ENCODE measurements at places on chromosomes 12 and 14. TPM values are rescaled to one million over a fixed set of nuclear protein-coding genes. Genes with fewer than 3 reads are reported as not detected.
A peak's percentile ranks its signal among the peaks of the same experiment; 100 is the strongest.

DNA sequence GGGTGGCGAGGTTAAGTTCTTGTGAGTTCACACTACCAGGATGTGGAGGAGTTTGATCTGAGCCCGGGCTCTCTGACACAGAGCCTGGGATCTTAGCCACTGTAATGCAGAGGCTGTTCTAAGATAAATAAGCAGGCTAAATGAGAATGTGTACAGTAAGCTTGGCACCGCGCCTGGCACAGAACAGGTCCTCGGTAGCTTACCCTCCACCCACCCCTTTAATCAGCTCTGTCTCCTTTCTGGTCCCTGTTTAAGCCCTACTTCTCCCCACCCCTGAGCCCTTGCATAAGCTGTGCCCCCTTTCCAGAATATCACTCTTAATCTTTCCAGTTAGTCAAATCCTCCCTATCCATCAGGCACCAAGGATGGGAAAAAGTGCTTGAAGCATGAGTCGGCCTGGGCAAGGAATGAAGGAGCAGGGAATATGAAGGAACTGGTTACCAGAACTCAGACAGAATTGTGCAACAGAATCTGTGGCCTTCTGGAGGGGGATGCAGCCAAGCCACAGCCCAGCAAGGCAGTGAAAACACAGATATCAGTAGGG is 32.8 kb upstream of the CMKLR1 start:
- DNase-seq, result peak; percentile 94

DNA sequence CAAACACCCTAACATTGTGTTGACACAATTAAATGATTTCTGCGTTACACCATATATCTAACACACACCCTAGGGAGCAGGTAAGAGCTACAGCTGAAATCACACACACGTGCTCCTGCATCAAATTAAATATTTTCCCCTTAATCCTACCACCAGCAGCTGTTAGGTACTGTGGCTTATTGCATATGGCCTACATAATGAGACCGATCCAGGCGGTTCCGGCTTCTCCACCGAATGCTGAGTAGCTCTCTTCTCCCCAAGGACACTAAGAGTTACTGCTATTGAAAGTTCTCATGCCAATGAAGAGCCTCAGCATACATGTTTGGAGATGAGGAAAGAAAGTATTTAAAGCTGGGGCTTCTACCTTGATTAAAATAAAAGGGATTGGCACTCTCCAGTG is 472.2 kb upstream of the STXBP6 start:
- no peak for DNase-seq

DNA sequence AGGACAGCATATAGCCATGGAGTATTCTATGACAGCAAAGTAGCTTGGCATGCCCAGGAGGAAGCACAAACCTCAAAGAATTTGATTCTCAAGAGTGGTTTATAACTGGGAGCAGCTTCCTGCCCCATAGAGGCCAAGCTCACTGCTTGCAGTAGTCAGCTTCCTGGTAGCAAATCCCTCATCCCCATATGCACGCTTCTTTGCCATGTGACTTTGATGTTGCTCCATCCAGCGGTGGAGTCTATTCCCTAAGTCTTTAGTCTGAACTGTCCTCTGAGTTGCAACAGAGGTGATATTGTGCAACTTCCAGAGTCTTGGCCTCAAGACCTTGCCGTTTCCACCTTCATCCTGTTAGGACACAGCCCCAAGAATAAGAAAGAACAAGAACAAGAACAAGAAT is 996.8 kb upstream of the TMEM132C start:
- DNase-seq, result peak; percentile 15

Gene CEP83
- total RNA-seq, result 2.1 TPM

- DNase-seq, result peak; percentile 92
These were observed 1.8 kb downstream of the ULK1 start for GRCh38 chr12:131896080-131896810.
